RWPE2 (cell line): ENCODE measurements at places on chromosomes 3 and 15.

DNA sequence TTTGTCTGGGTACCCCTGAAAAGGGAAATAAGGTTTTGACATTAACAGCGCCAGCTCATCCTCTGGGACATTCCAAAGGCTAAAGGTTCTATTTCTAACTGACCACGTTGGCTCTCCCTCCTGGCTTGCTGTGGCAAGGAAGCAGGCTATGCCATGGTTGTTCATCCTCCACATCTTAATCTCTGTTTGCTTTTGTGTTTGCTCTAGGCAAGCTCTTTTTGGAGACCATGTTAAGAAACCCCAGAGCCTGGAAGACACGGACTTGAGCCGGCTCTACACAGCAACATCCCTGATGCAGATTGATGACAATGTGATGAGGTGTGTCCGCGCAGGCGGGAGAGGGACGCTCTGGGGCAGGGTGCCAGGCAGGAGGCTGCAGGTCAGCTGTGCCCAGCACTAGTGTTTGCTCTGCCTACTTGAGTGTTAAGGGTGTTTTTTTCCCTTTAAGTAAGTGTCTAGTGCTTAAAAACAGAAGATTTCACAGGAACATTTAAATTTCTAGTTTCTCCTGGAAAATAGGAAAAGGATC, 33.3 kb downstream of the RLBP1 start:
- no peak for DNase-seq

DNA sequence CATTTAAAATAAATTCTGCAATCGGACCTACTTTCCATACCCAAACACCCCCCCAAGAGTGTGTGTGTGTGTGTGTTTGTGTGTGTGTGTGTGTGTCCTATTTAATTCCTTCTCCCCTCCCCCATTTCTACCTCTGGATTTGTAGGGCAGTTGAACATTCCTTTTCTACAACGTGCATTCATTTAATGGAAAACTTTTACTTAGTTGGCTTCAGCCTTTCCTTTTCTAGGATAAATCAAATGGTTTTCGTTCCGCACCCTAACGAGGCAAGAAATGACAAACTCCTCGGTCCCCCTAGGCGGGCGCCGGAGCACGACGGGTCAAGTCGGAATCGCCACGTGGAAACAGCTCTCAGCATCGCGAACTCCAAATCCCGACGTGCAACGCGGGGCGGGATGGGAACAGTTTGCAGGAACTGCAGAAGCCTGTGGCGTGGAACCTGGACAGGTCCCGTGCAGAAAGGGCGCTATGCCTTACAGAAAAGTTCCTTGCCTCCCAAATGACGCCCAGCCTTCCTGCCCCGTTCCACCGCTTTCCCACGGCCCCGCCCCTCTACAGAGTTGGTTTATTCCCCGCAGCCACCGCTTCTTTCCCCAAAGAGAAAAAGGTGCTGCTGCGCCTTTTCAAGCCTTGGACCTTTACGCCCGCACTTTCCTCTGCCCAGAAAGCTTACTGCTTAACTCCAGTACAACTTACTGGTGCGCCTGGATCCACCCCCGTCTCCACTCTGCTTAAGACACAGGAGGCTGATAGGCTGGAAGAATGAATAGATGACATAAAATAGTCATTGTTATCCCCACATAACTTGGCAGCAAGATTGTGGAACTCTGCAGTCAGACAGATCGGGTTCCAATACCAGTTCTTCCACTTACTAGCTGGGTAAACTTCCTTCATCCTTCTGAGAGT, 1.1 kb upstream of the EIF2B5 start:
- DNase-seq: peak; percentile 86

GRCh38 chr3:39965997-39966396, 156.6 kb downstream of the MYRIP start:
- DNase-seq: no peak

DNA sequence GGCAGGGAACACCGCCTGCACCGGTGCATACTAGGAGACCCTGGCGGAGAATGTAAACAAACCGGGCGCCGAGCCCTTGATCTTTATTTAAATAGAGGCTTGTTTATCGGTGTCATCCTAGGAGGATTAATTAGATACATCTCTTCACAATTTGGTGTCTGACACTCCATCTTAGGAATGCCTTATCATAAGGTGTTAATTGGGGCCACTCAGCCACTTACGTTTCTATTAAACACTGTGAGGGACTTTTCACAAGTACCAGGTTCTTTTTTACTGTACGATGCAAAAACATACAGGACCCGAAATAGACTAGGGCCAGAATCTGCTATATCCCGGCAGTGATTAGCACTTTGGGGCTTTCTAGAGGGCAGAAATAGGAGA, 8.0 kb downstream of the EOMES start:
- DNase-seq: no peak
